Hair follicular keratinocyte (primary cell): ENCODE measurements at places on chromosomes 7 and 10. TPM values are rescaled to one million over a fixed set of nuclear protein-coding genes. Genes with fewer than 3 reads are reported as not detected.

LIPM gene
- not detected in 2 replicates for total RNA-seq

TUBB8 gene
- total RNA-seq: not detected in 2 replicates

GPR26 gene
- not detected in 2 replicates for total RNA-seq

HYAL4 gene
- total RNA-seq: 0.04 TPM in 1 of 2 replicates, not detected in the other

CHPF2 gene
- total RNA-seq: 34.4 and 41.7 TPM in 2 replicates
